ENCODE measurements at places on chromosomes 4 and X.

DNA sequence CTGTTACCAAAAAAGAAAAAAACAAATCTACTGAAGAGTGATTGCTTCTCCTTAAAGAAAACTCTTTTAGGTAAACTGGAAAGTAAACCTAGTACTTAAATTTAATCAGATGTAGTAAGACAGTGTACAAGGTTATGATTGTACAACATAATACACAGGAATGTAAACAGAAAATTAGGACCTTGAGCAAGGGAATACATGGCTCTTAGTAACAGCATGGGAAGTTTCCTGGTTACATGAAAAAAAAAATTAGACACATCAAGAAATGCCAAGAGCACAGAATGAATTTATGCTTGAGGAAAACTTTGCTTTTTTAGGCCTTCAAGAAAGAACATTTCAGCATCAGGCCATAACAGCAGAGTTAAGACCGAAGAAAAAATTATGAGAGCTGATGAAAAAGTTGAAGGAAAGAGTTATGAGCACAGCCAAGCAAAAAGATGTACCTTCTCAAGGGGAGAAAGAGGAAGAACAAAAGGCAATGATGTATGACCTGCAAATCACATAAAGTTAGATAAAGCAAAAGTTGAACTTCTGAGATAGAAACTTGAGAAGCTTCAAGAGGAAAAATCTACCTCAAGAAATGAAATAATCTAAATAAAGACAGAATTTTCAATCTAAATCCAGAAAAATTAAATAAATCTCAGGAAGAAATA lies 311.6 kb downstream of the GALNTL6 start:
- no peak for DNase-seq

- DNase-seq = no peak
These were observed 4.1 kb downstream of the OPHN1 start for GRCh38 chrX:68429216-68429615.

DNA sequence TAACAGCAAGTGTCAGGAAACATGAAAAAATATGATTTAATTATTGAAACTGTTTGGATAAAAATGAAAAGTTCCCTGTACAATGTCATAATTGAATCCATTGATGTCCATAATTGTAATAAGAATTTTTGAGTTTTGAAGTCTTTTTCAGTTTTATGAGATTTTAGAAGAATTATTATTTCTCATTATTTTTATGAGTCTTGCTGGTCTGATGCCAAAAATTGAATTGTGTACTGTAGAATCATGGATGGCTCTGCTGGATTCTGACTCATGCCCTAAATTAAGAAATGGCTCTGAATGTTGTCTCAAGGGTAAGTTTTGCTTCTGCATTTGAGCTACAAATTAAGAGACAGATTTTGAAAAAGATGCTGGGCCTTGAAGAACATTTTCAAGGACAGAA lies 132.8 kb upstream of the MAP9 start:
- no peak for DNase-seq

DNA sequence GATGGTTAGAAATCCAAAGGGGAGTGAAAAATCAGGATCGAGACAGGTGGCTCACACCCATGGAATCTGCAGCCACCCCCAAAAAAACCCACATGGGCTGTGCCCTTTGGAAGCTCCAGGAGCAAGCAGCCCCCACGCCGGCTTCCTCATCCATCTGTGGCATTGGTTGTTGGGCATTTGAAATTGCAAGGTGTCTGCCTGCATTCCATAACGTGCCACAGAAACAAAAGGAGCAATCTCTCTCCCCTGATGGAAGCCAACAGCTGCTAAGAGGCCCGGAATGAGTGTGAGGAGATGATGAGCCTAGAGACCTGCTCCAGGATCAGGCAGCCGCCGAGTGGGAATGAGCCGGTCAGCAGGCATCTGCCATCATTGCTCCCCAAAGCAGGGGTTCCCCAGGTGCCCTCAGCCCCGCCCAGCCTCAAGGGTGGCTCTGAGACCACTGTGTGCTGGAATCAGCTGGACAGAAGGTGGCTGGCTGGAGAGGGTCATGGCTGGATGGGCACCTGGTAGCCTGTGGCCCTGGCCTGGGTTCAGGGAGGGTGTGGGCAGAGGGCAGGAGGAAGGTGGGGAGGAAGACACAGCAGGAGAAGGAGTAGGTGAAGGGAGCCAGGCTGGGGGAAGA lies 113.2 kb downstream of the CRLF2 start:
- no peak for DNase-seq

DNA sequence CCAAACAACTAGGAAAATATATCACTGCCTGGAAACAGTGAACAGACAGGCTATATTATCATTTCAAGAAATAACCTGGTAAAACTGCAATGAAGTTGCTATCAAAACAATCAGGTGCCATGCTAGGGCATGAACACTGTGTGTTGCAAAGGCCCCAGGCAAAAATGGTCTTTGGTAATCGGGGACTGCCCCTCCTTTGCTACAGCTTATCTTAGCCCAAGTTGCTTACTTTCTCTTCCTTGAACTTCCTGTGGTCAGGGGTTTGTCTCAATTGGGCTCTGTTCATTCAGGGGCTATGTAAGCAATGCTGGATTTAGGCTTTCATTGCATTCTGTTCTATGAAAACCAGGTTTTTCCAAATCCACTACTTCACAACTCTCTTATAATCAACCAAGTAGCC lies 30.4 kb downstream of the SCML1 start:
- no peak for DNase-seq

- peak; percentile 33 for DNase-seq
These were observed 4.2 kb upstream of the MTMR1 start for GRCh38 chrX:150688911-150689451.

DNA sequence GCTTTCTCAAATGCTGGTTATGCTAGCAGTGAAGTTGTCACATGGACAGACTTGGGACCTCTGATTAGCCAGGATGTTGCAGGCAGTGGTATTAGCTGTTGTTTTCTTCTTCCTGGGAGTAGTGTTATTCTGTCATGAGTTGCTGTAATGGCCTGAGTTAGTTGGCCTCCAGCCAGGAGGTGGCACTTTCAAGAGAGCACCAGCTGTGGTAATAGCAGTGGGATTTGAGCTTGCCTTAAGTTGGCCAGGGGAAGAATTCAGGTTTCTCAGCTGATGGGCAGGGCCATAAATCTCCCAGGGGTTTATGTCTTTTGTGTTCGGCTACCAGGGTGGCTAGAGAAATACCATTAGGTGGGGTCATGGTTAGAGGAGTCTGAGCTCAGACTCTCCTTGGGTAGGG lies 132.6 kb downstream of the GLUD2 start:
- no peak for DNase-seq

GRCh38 chr4:1543561-1543960 lies 137.3 kb upstream of the NKX1-1 start:
- no peak for DNase-seq

GRCh38 chr4:5568931-5569330 lies 139.4 kb downstream of the EVC2 start:
- no peak for DNase-seq

DNA sequence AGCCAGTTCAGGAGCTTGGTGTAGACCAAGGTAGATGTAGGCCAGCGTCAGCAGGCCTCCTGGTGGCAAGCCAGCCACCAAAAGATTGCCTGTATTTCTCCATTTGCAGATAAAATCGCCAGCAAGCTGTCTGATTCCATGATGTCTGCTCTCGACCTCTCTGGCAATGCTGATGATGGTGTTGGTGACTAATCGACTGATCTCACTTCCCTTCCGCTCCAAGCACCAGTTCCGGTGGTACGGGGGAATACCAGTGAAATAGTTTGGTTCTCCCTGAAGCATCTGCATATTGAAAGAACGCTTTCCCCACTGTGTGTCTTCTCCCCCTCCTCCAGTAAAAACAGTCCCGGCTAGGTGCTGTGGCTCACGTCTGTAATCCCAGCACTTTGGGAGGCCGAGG lies 30.4 kb downstream of the GNL3L start:
- no peak for DNase-seq

GRCh38 chr4:924107-925096 lies 7.7 kb downstream of the GAK start:
- DNase-seq = no peak

- no peak for DNase-seq
These were observed 18.9 kb upstream of the GPR101 start for GRCh38 chrX:137052643-137053235.

DNA sequence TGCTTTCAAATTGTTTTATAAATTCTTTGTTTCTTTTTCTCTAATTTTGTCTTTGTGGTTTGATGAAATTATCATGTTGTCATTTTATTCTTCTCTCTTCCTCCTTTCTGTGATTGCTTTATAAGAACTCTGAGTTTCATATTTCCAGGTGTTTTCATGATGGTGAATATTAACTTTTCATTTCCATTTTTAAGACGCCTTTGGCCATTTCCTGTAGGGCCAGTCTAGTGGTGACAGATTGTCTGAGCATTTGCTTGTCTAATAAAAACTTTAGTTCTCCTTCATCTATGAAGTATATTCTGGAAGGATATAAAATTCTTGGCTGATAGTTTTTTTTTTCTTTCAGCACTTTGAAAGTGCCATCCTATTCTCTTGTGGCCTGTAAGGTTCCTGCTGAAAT lies 128.1 kb downstream of the FAM13A start:
- DNase-seq = no peak

GRCh38 chr4:1018147-1019020 lies 7.0 kb downstream of the FGFRL1 start:
- DNase-seq = no peak

DNA sequence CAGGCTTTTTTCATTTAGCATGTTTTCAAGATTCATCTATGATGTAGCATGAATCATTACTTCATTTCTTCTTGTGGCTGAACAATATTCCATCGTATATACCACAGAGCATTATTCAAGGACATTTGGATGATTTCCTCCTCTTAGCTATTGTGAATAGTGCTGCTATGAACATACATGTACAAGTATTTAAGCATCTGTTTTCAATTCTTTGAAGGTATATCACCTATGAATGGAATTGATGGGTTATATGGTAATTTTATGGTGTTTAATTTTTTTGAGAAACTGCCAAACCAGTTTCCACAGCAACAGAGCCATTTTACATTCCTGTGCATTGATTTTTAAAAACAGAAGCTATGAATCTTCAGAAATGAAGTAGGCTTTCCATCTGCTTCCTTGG lies 36.1 kb upstream of the WDR19 start:
- DNase-seq = no peak

DNA sequence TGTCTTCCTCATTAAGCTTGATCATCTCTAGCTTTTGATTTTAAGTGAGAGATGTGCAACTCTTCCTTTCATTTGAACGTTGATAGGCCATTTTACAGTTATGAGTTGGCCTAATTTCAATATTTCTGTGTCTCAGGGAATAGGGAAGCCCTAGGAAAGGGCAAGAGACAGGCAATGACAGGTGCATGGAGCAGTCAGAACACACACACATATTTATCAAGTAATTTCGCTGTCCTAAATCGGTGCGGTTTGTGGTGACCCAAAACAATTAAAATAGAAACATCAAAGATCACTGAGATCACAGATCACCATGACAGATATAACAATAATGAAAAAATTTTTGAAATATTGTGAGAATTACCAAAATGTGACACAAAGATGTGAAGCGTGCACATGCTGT lies 87.7 kb upstream of the LSM6 start:
- DNase-seq = no peak

GRCh38 chr4:127174616-127175015 lies 458.1 kb upstream of the INTU start:
- no peak for DNase-seq

GRCh38 chrX:70084592-70085240 lies 22.5 kb downstream of the OTUD6A start:
- no peak for DNase-seq

- DNase-seq = no peak
These were observed 2.3 kb downstream of the HNRNPD start for GRCh38 chr4:82371497-82371896.

GRCh38 chr4:138982754-138983153 lies 32.8 kb upstream of the NOCT start:
- no peak for DNase-seq

GRCh38 chr4:80042821-80043220 lies 30.2 kb downstream of the ANTXR2 start:
- no peak for DNase-seq

GRCh38 chrX:39705290-39705689 lies 392.5 kb downstream of the BCOR start:
- peak; percentile 89 for DNase-seq

- DNase-seq = no peak
These were observed 37.7 kb downstream of the SOX3 start for GRCh38 chrX:140467211-140467610.

DNA sequence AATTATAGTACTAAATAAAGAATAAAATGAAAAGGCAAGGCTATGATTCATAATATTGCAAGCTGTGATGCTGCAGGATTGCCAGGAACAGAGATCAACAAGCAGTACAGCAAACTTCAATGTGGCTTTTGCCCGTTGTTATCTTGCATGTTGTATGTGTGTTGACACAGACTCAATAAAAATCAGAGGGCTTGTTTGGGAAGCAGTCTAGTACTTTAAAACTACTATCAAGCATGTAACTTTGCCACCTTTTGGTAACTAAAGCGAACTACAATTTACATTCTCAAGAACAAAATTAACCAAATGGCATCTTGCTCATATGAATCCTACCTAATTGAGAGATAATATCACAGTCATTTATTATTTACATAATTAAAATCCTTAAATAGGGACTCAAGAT lies 79.8 kb upstream of the GPM6A start:
- DNase-seq = peak; percentile 45

DNA sequence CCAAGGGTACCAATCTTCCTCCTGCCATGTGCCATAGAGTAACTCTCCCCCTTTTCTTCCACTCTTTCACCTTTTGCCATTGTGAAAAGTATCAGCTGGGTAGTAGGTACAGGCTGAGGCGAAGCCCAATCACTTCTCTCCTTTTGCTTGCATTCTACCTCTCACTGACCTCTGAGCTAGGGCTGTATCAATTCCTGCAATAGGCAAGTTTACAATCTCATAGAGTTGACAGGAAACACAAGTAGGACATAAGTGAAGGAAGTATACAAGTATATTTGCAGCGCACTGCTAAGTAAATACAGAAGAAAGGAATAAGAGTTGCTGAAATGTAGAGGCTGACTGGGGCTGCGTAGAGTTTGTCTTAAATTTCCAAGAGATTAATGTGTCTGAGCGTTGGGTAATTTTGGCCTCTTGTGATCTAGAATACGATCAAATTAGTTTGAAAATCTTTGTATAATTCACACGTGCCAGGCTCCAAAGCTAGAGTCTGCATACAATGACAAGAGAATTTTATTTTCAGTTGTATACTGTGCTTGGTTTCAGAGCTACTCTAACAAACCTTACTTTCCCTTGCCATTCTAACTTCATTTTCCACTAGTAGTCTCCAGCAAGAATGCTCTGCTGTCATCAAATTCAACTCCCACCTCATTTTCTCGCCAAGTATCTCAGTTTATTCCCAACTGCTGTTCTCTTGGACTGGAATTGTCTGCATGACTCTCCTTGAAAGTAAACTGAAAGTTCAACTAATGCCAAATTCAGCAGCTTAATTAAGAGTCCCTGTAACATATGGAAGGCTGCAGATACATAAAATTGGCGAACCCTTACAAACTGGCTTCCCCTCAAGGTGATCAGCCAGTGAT lies 90.3 kb downstream of the ATP11C start:
- no peak for DNase-seq

GRCh38 chr4:99811850-99812249 lies 4.8 kb upstream of the DAPP1 start:
- DNase-seq = no peak

DNA sequence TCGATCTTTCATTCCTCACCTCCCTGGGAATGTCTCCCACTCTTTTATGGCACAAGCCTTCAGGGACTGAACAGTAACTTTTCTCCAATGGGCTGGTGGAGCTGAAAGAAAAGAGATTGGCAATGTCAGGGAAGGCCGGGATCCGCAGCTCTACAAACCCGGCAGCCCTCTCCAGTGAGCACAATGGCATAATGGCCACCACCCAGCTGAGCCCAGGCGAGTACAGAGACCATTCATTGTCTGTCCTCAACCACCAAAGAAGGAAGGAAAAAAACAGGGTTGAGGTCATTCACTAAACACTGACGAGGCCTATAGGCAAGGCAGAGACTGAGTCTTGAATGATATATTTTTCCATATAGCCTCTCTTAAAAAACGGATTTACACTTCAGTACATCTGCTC lies 3.6 kb downstream of the GEMIN8 start:
- DNase-seq = no peak
